Cardiac atrium fibroblast (primary cell): ENCODE measurements at places on chromosomes 7 and 10. TPM values are rescaled to one million over a fixed set of nuclear protein-coding genes. Genes with fewer than 3 reads are reported as not detected.

The CH25H gene
- 2.8 TPM in 1 of 2 replicates, not detected in the other for total RNA-seq

The CDK6 gene
- 13.7 and 21.1 TPM in 2 replicates for total RNA-seq

The ANKRD61 gene
- total RNA-seq, result not detected in 2 replicates

The TSPAN13 gene
- total RNA-seq, result 11.4 and 16.0 TPM in 2 replicates

The PCDH15 gene
- total RNA-seq, result not detected in 2 replicates

The WNT8B gene
- total RNA-seq, result not detected in 2 replicates

The HABP2 gene
- total RNA-seq, result not detected in 2 replicates

The CAV1 gene
- total RNA-seq, result 261 and 294 TPM in 2 replicates

The PVRIG gene
- not detected in 2 replicates for total RNA-seq

The OR2A42 gene
- total RNA-seq, result not detected in 2 replicates

The CPA4 gene
- 56.7 and 90.1 TPM in 2 replicates for total RNA-seq

The RARRES2 gene
- total RNA-seq, result 7.8 TPM in 1 of 2 replicates, not detected in the other

The HOXA7 gene
- total RNA-seq, result not detected in 2 replicates

The CASP7 gene
- 29.4 and 35.5 TPM in 2 replicates for total RNA-seq
